GM12892 (cell line): ENCODE measurements at places on chromosomes 3 and 15.

- no peak for DNase-seq
Observed at GRCh38 chr3:143586576-143586975, 261.7 kb downstream of the SLC9A9 start.

DNA sequence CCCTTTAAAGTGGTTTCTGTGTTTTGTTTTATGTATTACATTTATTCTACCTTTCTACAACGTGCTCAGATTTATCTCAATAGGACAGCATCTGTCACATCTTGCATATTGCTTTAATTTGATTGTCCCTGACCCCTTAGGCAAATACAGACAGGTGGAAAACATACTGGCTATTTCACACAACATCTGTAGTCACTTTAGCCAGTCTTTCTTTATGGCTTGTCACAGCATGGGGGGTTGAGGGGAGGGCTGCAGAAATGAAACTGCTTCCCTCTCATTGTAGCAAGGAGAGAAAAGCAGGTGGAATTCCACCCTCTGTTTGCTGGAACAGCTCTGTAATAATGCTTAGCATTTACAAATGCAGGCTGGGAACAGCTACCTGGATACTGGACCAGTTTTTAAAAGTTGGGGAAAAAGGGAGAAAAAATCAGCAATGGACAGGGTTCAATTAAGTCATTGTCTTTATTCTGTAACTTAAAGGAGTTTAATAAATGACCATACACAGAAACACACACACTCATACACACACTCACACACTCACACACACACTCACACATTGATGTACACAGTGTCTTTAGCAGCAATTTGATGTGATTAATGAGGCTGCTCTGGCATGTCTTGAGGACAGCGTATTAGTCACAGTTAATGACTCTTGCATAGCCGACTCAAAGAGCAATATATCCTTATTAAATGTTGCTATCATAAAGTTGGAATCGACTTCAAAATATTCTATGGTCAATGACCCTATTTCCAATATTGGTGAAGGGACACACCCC is 283.7 kb upstream of the GBE1 start:
- no peak for DNase-seq

GRCh38 chr15:66022163-66022525 is 152.9 kb downstream of the RAB11A start:
- no peak for DNase-seq

- no peak for DNase-seq
Observed at GRCh38 chr15:95284933-95285421, 1045.5 kb upstream of the NR2F2 start.

DNA sequence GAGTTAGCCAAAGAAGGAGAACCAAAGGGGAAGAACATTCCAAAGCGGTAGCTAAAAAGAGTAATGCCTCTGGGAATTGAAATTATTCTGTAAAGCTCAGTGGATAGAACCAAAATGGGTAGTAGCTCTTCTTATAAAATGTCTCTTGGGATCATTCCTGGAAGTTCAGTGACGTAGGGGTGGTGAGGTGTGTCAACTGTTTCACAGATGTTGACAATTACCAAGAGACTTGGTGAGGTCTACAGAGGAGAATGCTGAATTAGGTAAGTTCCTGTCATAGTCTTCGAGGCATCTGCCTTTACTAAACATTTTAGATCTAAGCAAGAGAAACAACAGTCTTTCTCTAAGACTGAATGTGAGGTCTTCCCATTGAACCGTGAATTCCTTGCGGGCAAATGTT is 67.8 kb downstream of the TPRG1 start:
- no peak for DNase-seq

- DNase-seq, result no peak
Observed at GRCh38 chr3:42166662-42167300, 75.6 kb downstream of the TRAK1 start.

DNA sequence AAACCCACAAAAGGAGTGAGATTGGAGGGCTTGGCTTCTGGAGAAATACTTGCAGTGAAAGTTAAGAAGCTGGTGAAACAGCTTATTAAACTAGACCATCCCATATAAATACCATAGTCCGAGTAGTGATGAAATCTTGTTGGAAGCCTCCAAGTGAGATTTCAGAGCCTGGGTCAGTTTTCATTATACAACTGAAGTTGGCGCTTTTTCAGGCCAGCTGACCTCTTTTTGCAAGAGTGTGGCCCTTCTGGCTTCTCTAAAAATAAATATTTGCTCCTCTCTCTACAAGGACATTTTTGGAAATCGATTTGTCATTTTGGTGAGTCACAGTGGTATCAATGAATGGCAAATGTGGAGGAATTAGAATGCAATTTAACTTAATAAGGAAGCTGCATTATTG is 51.2 kb upstream of the THRB start:
- no peak for DNase-seq

- DNase-seq, result no peak
Observed at GRCh38 chr3:2888592-2888991, 221.6 kb downstream of the IL5RA start.

DNA sequence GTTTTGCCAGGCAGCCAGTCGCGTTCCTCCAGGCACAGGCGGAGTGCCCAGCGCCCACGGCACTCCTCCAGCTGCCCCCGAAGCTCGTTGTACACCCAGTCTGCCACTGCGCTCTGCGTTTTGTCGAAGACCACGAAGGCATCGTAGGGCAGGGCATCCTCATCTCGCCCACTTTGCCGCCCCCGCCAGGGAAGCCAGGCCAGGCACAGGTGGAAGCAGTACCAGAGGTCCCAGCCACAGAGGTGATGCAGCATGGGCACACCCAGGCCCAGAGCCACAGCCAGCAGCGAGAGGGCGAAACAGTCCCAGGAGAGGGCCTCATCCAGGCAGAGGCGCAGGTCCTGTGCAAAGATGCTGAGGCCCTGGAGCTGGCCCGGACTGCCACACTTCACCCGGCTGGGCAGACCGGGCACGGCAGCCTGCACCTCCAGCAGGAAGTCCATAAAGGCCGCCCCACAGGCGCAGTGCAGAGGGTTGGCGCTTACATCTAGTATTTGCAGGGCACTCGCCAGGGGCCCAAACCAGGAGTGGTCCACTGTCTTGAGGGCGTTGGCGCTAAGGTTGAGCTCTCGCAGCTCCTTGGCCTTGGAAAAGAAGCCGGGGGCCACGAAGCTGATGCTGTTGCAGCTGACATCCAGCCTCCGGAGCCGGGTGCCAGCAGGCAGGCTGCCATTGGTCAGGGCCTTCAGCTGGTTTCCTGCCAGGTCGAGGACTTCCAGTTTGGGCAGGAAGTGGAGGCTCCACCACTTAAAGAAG is 3.7 kb downstream of the TLR9 start:
- DNase-seq, result no peak

GRCh38 chr3:187567021-187567420 is 103.2 kb downstream of the SST start:
- no peak for DNase-seq

GRCh38 chr15:66008940-66009562 is 139.8 kb downstream of the RAB11A start:
- no peak for DNase-seq

DNA sequence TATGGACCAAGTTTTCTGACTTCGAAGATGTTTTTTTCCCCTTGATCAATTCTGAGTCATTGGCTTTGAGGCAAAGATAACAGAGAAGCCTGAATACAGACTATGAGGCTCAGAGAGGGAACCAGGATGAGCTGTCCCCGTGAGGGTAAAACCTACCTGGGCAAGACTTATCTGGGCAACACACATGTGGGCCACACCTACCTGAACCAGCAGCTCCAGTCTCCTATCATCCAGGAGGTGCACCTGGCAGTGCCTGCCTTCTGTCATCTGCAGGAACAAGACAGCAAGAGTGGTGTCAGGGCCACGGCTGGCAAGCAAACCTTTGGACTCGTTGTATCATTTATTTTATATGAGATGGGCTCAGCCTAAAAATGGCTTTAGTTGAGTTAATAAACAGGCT is 72.6 kb downstream of the FRMD4B start:
- no peak for DNase-seq

- no peak for DNase-seq
Observed at GRCh38 chr15:66611257-66612053, 45.7 kb upstream of the LCTL start.

DNA sequence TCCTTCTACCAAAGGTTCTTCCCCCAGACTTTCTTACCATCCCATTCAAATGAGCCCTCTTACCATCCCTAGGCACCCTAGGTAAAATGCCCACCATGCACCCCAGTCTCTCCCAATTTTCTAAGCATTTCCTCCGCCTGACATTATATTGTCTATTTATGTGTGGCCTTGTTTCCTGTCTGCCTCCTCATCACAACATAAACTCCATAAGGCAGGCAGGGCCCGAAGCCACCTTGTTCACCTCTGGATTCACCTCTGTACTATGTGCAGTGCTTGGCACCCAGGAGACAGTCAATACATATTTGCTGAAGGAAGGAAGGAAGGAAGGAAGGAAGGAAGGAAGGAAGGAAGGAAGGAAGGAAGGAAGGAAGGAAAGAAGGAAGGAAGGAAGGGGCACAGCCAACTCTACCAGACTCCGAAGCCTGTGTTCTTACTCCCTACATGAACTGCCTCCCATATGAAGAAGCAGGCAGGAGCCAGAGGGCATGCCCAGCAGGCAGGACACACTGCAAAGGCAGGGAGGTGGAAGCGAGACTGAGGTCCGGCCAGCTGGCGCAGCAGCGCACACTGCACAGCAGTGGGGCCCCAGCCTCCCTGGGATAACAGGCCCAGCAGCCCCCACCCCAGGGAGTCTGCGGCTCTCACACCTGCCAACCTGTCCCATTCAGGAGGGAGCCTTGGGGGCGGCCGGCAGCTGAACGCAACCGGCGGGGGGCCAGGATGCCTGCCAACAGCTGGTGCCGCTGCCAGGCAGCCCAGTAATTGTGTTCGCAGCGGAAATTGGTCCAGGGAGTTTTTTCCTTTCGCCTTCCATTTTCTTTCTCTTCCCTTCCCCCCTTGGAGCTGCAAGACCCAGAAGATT is 106.0 kb upstream of the LINGO1 start:
- no peak for DNase-seq

DNA sequence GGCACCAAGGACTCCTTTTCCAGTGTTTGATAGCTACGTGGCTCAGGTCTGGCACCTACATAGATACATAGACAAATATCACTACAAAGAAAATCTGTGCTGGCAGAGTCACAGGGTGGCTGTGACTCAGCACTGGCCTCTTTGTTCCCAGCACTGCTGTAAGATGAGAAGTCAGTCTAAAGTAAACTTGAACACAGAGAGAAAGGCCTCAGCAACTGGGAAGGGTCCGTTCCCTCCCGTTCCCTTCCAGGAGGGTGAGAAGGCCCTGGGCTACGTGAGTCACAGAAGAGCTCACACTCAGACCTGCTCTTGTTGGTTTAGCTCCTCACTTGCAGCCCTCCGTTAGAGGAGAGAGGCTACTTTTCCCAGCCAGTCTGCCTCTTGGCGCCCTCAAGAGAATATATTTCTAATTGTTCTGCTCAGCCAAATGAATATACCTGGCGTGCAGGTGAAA is 23.1 kb downstream of the ANXA2 start:
- DNase-seq, result no peak

DNA sequence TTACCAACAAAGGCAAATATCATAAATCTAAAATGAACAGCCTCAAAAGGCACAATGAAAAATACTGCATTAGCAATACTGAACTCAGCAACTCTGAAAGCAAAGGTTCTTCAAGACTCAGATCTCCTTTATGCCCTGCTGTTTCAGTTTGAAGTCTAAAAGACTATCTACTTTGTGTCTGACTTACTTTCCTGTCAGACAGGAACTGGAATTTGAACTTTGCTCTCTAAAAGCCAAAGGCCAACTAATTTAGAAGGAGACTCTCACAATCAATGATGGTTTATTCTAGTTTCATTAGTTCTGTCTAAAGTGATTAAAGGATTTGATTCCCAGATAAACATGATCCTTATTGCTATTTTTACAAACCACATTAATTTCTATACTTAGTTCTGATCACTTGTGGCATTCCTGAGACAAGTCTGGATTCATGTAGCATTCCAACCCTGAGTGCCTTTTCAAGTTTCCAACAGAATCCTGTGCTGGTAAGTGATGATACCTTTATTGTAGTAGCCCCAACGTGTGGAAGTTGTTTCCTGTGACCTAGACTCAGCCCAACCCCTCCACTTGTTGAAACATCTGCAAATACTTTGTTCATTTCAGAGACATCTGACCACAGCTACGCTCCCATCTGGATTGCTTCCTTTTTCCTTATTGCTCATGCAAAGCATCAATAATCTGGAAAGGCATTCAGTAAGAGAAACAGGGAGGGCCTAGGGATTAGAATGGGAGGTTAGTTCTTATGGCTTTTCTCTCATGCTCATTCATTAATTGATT is 14.9 kb upstream of the LEKR1 start:
- DNase-seq, result no peak

GRCh38 chr15:64460724-64461720 is 644 bp downstream of the ZNF609 start:
- peak; percentile 48 for DNase-seq

GRCh38 chr3:171122861-171123260 is 96.3 kb upstream of the SLC2A2 start:
- DNase-seq, result no peak

- no peak for DNase-seq
Observed at GRCh38 chr3:133452641-133453319, 52.9 kb downstream of the BFSP2 start.

DNA sequence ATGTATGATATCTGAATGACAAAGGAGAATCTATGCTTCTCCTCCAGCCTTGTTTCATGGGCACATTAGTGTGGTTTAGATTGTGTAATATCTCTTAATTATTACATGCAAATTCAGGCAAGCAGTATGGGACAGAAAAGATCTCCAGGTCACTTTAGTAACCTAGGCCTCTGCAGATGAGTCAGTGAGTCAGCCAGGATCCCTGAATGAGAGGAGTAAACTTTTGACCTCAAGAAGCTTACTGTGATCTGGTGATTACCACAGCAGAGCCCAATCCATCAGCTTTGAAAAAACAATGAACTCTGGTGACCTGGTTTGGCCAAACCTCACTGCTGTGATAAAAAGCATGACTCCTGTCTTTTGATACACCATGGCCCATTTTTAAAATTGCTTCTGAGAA is 107.8 kb downstream of the LRRN1 start:
- no peak for DNase-seq

DNA sequence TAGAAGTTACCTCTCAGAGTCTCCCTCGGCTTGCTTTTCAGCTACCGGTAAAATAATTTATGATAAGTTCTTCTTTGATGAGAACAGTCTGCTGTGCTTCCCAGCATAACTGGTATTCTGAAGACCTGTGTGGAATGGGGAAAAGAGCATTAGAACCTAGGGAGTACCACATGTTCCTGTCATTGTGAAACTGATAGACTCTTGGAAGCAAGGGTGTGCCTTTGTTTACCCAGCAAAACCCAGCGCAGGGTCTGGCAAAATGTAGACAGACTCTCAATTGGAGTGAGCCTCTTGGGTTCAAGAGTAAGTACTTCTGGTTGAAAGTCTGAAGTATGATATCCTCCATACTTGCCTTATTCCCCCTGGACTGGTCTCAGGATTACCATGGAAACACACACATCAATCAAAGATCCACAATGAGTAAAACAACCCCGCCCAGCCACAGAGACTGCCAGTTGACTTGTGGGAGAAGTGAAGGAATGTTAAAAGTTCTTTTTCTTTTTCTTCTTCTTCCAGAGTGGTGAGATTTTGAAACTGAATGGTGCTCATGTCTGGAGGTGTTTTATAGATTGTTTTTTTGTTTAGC is 652.4 kb upstream of the NAALADL2 start:
- no peak for DNase-seq
